H7 (cell line): ENCODE measurements at places on chromosomes 4 and X.

- DNase-seq = no peak
Measured at GRCh38 chrX:101605728-101606127, 12.1 kb downstream of the ARMCX6 start.

- DNase-seq = no peak
Measured at GRCh38 chrX:82813671-82814078, 694.4 kb upstream of the POU3F4 start.

- DNase-seq = no peak
Measured at GRCh38 chr4:129908117-129908516, 812.2 kb downstream of the C4orf33 start.

DNA sequence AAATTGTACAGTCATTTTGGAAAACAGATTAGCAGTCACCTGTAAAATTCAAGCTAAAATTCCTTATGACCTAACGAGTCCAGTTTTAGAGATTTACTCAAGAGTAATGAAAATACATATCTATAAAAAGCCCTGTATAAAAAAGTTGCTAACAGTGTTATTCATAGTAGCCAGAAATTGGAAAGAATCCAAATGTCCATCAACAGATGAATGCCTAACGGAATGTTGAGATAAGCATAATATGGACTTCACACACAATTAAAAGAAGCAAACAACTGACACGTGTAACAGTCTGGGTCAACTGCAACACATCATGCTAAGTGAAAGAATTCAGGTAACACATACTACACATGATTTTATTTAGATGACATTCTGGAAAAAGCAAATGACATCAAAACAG is 584.8 kb upstream of the AGA start:
- DNase-seq = no peak

- no peak for DNase-seq
Measured at GRCh38 chr4:148634476-148634875, 192.3 kb upstream of the NR3C2 start.

DNA sequence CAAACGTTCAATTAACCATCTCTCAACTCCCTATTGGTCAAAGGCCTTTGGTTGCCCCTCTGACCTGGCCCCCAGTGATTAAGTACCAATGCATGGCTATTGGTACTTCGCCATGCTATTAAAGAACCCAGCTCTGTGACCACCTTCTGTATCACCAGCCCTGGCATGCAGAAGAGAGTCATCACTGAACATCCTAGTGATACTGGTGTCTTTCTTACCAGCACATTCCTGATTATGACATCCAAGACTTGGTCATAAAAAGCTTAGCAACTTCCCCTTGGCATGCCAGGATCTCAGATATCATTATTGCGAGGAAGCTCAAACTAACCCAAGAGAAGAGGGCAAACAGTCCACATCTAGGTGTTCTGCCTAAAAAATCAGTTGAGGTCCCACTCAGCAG is 122.3 kb upstream of the OTUD4 start:
- no peak for DNase-seq

- DNase-seq = no peak
Measured at GRCh38 chr4:119697887-119698393, 69.3 kb upstream of the PDE5A start.

- no peak for DNase-seq
Measured at GRCh38 chr4:56828784-56829535, 7.5 kb upstream of the SPINK2 start.

DNA sequence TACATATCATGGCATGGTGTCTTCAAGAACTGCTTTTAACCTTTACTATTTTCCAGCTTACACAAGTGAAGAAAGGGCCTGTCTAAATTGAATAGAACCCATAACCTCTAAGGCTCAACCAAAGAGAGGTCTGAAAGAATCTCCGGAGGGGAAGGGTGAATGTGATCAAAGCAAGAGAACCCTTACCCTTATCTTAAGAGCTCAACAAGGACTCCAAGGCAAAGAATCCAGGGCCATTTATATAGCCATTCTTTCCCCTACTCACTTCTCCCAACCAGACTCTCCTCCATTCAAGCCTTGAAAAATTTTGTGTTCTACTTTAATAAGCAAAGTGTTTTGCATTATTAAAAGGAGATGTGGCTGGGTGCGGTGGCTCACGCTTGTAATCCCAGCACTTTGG is 118.7 kb downstream of the SH3RF1 start:
- no peak for DNase-seq

GRCh38 chrX:148536961-148537360 is 36.5 kb downstream of the AFF2 start:
- no peak for DNase-seq

GRCh38 chr4:105461221-105461620 is 12.6 kb downstream of the PPA2 start:
- DNase-seq = no peak

- DNase-seq = no peak
Measured at GRCh38 chrX:95907081-95907480, 777.6 kb upstream of the DIAPH2 start.

DNA sequence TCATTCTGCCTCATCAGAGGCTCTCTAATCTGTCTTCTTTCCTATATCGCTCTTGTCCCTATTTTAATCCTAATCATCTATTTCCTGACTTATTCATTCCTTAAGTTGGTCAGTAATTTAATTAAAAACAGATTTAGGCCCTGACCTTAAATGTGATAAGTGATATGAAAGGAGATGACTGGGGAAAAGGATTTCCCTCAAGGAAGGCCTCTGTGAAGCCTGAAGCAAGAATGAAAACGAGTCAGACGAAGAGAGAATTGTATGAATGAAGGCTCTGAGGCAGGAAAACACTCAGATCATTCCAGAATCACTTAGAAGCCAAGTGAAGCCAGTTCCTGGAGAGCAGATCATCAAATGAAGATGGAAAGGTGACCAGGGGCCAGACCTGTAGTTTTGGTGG is 22.1 kb downstream of the PKD2 start:
- no peak for DNase-seq

DNA sequence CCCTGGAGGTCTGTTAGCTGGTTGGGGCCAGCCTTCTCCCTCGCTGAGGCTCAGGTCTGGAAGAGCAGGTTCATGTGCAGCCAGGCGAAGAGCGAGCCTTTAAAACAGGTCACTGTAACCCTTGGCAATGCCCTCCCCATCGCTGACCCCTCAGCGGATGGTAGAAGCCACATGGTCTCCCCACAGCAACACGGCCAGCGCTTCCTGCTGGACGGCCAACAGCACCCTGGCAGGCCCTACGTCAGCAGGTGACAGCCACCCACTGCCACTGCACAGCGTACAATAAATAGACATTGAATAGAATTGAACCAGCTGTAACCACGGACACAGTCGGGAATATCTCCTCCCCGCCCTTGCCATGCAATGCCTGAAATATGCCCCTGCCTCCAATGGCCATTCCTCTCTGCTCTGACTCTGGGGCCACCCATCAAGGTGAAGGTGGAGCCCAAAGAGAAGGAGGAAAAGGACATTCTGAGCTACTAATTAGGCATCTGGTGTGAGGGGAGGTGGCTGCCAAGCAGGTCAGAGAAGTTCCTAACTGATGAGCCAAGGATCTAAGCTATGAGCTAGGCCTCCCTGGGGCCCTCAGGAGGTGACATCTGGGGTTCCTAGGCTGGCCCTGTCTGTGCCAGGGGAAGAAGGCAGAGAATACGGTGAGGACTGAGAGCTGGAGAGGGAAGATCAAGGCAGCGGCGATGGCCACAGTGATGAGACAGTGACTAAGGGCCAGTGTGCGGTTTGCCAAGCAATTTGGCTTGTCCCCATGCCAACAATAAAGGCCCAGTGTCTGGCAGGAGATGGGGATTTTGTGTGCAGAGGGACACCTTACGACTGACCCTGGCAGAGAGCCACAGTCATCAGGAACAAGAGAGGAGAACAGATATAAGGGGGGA is 202.3 kb downstream of the BCOR start:
- DNase-seq = no peak

DNA sequence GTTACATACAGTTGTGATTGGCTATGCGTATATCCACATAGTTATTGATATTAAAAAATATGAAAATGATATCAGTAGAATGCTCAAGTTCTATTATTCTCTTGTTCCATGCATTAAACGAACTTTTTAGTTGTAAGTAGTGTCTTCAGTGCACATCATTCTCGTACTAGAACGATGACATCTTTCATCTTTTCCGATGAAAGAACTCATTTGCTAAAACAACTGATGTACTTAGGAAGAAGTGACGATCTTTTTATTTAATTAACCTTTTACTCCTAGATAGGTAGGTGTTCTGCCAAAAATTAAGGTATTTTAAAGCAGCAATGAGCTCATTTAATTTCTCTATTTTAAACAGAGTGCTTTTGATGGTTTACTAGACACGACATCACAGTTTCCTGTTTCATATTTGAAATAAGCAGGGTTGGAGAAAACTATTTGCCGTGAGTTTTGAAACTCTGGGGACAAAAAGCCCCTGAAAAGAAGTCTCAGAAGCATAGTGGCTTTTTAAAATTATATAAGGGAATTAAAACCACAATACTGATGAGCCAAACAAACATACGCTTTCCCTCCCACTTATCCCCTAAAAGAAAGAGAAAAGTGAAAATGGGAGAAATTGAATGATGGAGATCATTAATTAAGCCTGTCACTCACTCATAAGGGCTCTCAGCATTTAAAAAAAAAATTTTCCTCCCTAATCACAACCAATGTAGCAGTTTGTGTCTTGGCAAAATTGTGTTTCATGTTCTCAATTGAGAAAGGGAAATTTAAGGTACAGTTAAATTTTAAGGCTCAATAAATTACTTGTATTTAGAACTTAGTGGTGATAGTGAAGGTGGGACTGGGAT is 25.6 kb downstream of the SPRY1 start:
- DNase-seq = no peak

DNA sequence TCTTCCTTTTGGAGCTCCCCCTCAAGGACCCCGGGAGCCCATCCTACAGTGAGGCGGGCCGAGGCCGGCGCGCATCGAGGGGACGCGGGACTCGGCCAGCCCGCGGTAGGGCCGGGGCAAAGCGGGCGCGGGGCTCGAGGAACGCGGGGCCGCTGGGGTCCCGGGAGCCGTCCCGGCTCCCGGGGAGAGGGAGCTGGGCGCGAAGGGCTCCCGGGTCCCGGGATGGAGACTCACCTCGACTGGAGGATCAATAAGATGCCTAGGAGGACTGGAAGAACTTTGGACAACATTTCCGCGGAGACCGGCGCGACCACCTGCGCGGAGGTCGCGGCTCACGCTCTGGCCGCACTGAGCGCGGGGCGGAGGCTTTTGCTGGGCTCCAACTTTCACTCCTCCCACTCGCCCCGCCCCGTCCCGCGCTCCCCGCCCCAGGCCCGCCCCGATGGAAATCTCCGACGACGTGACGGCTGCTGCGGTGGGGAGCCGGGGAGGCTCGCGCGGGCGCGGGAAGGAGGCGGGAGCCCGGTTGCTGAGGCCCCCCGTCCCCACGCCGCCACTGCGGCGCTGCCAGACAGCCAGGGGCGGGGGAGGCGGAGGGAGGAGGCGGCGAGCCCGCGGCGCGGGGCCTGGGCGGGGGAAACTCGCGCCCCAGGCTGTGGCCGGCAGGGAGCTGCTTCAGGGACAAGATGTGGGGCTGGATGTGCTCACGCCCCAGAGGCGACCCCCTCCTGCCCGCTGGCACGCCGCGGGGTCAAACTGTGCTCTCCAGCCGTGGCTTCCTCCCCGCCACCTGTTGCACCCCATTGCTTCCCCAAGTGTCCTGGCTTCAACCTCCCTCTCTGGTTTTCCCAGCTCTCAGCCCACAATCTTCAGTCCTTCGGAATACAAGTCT is at the start of gene GABRE:
Gene GABRE, minus strand, starts transcription at position 341 of the 892 bp plus-strand sequence. Its CDS starts 51 bp downstream, at position 290.
- peak; percentile 82 for DNase-seq

GRCh38 chrX:111338095-111338698 is 67.9 kb upstream of the CAPN6 start:
- no peak for DNase-seq

DNA sequence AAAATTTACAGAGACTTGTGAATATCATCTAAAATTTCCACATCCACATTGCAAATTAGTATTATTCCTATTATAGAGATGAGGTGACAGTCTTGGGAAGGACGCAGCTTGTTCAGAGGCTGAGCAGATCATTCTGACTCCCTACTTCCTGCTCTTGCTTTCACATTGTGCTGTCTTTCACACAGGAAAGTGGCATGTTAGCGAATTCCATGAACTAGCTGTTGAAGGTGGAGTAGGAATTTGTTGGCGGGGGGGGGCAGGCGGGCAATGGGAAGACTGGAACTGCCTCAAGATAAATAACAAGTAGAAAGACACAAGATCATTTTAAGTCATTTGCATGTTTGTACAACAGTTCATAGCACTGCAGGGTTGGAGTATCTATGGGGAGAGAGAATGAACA is 2.3 kb downstream of the PF4V1 start:
- DNase-seq = no peak

GRCh38 chr4:7431696-7432530 is 2.8 kb downstream of the PSAPL1 start:
- DNase-seq = no peak

- no peak for DNase-seq
Measured at GRCh38 chr4:159098482-159099127, 4.3 kb upstream of the RAPGEF2 start.

GRCh38 chr4:129387666-129388065 is 291.7 kb downstream of the C4orf33 start:
- DNase-seq = no peak

DNA sequence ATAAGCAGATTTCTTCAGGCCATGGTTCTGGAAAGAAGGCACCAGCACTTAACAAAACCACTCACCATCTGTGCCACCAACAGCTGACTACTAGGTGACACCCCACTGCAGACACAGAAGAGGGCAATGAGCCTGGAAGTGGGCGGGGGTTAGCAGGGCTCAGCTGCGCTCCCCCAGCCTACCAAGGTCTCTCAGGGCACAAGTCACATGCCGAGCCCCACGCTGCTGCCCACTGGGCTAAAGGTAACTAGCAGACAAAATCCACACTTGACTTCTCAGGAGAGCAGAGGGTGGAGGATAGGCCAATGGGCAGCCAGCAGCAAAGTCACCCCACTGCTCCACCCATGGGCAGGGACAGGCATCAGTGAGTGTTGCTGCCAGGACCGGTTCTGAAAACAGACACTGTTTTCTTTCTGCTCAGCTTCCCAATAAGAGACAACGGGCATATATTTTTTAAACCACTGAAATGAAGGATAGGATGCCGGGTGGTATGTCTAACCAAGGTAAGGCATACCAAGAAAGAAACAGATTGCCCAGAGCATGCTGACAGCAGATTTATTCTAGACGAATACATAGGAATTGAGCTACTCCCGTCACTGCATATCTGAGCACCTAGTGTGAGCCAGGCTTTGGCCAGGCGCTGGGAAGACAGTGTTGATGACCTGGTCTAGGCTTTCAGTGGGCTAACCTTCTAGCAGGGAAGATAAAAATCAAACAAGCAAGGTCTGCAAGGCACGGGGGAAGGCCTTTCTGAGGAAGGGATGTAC is 20.1 kb downstream of the ACSL1 start:
- DNase-seq = peak; percentile 49

DNA sequence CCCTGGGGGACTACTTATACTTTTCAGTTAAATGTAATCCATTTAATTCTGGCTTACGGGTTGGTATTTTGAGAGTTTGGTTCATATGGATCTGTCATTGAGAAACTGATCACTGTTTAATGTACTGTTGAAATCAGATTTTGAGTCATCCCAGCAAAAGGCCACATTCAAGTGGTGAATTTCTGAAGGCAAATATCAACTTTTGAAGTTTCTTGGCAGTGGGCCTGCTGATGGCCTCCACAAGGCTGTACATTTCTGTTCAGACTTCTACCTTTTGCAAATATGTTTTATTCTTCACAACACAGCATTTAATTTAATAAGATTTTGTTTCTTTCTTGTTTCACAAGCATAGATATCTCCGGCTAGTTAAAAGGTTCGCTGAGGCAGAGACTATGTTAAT is 138.7 kb downstream of the PDGFC start:
- DNase-seq = no peak

GRCh38 chrX:38262715-38263620 is 42.3 kb upstream of the SRPX start:
- no peak for DNase-seq

GRCh38 chr4:177761692-177762091 is 319.5 kb upstream of the AGA start:
- no peak for DNase-seq

- no peak for DNase-seq
Measured at GRCh38 chr4:109552237-109552636, 7.8 kb upstream of the MCUB start.
